ENCODE measurements at places on chromosomes 16 and 17.

GRCh38 chr17:76279742-76280287 is 14.7 kb downstream of the UBALD2 start:
- DNase-seq: no peak

DNA sequence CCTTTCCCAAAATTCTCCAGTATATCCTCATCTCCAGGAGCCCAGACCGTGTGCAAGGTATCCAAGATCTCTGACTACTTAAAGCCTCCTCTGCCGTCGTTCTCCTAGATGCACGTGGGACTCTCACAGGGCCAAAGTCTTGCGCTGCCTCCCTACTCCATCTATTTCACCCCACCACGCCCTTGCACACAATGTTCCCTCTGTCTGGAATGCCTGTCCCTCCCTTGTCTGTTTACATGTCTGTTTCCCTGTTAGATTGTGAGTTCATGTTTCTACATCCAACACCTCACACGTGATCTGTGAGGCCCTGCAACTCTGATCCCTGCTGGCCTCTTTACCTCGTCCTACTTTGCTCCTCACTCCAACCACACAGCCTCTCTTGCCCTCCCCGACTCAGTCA is 4.9 kb upstream of the FZD2 start:
- no peak for DNase-seq

DNA sequence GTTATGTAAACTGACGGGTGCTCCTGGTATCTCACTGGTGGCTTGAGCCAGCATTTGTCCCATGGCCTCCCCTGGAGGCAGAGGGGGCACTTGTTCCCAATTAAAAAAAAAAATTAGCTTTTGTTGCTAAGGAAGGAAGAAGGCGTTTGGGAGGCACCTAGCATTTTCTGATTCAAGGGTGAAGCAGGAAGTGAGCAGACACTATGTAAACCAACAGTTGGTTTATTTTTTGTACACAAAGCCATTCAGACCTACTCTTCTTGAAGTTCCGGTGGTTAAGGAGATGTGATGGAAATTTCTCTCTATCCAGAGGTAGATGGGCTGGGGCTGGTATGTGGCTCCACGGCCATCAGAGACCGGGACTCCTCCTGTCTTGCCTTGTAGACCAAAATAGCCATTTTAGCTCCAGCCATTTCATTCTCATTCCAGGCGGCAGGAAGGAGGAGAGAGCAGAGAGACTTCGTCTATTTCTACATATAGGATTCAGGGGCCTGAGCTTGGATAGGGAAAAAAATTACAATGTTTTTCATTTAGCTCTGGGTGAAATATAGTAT is 103.0 kb downstream of the SNX29 start:
- no peak for DNase-seq

DNA sequence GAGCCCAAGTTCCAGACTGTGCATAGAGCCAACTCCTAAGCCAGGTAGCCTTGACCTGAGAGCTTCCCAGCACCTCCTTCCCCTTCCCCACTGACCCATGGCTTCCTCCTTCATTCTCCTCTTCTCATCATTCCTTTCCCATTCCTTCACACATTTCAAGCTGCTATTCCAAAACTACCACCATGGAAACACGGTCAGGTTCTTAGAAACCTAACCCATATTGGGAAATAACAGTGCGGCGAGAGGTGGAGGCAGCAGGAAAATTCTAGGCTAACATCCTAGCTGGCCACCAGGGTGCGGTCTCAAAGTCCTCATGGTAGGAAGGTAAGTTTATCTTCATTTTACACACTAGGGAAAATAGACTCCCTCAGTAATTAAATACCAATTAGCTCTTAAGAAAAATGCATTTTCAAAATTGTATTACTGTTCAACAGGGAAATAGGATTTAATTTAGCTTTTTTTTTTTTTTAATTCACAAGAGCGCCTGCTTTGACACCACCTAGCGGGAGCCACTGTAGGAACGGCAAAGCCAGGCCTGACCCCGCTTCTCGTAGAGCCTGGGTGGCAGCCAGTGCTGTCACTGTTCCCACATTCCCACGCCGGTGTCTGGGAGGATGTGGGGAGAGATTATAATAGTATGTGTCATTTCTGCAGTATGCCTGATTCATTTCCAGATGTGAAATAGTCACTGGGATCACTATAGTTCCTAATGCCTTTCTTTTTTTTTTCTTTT is 14.0 kb upstream of the SPHK1 start:
- DNase-seq: no peak

GRCh38 chr16:73122604-73123391 is 74.9 kb upstream of the ZFHX3 start:
- no peak for DNase-seq

- DNase-seq: no peak
Measured at GRCh38 chr17:10336393-10336792, 36.4 kb downstream of the MYH13 start.

DNA sequence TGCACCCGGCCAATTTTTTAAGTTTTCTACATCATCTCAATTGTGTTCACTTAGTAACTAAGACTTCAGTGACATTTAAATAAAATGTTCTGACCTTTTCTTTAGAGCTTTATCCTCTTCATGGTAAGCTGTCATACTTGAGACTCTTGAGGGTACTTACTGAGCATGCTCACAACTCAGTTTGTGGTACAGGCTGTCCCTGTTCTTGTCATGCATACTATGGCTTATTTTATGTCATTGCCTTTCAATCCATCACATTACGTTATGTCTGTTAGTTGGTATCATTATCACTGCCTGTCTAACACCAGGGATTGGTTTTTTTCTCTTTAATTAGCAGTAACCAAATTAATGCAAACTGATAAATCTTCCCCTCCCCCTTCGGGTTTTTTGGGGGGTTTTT is 41.9 kb upstream of the RHBDL3 start:
- DNase-seq: no peak

- DNase-seq: no peak
Measured at GRCh38 chr16:79188739-79189122, 411.8 kb downstream of the MAF start.

Data from activated T-cell treated with anti-CD3 and anti-CD28 coated beads, Interleukin-2, amount 50 U/mL, for 48 hours (primary cell).